ENCODE measurements at places on chromosomes 2 and 18. TPM values are rescaled to one million over a fixed set of nuclear protein-coding genes. Genes with fewer than 3 reads are reported as not detected.

Gene UBXN4
- 72.0 TPM for total RNA-seq

Gene MPP4
- total RNA-seq = not detected

Gene NDUFB3
- total RNA-seq = 55.7 TPM

Gene POMC
- 29.9 TPM for total RNA-seq

Gene ARL6IP6
- total RNA-seq = 17.5 TPM

Gene YES1
- total RNA-seq = 47.5 TPM

Gene ANKRD36C
- 69.1 TPM for total RNA-seq

Gene SETBP1
- total RNA-seq = 26.2 TPM

Gene SERPINB5
- total RNA-seq = not detected

Gene THSD7B
- total RNA-seq = 11.8 TPM

Gene ZSWIM2
- not detected for total RNA-seq

Gene PLA2R1
- 22.7 TPM for total RNA-seq

Gene MSTN
- total RNA-seq = 0.90 TPM

Gene RNMT
- total RNA-seq = 13.8 TPM
